ENCODE measurements at places on chromosomes 2 and 18. TPM values are rescaled to one million over a fixed set of nuclear protein-coding genes. Genes with fewer than 3 reads are reported as not detected.
A peak's percentile ranks its signal among the peaks of the same experiment; 100 is the strongest.

- DNase-seq: no peak
These were observed 34.7 kb upstream of the SNTG2 start for GRCh38 chr2:915979-916378.

GRCh38 chr2:53230691-53231090 lies 536.9 kb upstream of the CHAC2 start:
- DNase-seq: no peak

DNA sequence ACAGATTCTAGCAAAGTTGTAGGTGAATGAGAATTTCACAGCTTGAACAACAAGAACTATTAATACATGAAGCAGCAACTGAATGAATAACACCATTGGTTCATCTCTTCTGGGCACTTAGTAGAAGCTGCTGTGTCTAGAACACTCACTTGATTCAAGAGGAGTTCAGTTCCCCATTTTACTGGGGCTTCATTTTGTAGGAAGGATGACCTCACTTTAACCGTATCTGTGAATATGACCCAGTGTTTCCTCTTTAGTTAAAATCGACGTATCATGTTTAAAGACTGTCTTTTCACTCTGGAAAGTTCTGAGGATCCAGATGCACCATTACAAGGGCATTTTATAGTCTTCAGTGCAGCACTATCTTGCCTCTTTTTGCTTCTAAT lies 47.8 kb downstream of the LRRTM1 start:
- no peak for DNase-seq

- DNase-seq: no peak
These were observed 15.8 kb downstream of the INO80C start for GRCh38 chr18:35481960-35482366.

- no peak for DNase-seq
These were observed 60.0 kb downstream of the RBMS1 start for GRCh38 chr2:160433466-160434140.

Gene ANKRD29
- total RNA-seq: 0.50 TPM

GRCh38 chr2:179837408-179837807 lies 24.0 kb downstream of the ZNF385B start:
- DNase-seq: peak; percentile 23

Gene SLC23A3
- total RNA-seq: 0.90 TPM

DNA sequence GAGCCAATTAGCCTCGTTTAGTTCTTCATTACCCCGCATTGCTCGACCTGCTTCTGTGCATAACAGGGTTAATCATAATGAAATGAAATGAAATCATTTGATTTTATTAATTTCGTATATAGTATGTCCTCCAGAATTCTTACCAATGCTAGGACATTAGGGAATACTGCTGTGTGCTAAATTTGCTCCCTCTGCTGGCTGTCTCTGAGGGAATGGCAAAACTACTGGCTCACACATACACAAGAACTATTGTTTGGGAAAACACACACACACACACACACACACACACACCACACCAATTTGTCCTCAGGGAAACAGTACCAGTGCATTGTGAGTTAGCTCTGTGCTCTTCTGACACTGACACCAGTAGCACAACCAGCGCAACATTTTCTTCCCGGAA lies 273.3 kb upstream of the TCF4 start:
- peak; percentile 57 for DNase-seq

- no peak for DNase-seq
These were observed 111.6 kb upstream of the GCFC2 start for GRCh38 chr2:75822336-75822735.

DNA sequence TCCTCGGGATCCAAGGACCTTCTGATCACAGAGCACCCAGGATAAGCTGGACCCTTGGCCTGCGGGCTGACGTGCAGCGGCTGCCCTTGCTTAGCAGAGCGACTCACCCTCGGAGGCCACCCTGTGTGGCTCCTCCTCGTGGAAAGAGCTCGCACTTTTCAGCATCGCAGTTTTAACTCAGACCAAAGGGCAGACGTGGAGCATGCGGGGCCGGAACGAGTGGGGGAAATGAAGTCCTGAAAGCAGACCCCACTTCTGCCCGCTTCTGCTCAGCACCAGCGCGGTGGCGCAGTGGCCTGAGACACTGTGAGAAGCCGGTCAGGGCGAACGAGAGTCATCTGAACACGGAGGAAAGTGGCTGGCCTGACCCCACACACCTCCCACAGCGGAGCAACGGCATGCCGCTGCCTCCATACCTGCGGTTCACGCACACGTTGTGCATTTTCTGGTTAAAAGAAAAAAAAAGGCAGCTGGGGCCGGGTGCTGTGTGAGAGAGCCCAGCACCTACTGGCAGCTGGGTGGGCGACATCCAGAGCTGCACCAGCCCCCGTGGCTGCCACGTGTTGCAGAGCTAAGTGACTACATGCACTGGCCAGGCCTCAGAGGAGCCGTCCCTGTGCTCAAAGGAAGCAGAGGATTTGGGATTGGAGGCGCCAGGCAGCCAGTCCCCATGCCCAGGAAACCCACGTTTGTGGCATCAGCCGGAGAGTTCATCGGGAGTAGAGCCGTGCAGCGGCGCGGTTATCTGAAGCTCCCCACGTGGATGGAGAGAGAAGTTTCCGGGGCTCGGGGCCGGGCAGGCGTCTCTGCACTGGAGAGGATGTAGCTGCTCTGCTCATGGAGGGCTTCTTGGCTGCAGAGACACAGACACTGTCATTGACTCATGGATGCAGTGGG lies 89.7 kb downstream of the USP40 start:
- DNase-seq: no peak

DNA sequence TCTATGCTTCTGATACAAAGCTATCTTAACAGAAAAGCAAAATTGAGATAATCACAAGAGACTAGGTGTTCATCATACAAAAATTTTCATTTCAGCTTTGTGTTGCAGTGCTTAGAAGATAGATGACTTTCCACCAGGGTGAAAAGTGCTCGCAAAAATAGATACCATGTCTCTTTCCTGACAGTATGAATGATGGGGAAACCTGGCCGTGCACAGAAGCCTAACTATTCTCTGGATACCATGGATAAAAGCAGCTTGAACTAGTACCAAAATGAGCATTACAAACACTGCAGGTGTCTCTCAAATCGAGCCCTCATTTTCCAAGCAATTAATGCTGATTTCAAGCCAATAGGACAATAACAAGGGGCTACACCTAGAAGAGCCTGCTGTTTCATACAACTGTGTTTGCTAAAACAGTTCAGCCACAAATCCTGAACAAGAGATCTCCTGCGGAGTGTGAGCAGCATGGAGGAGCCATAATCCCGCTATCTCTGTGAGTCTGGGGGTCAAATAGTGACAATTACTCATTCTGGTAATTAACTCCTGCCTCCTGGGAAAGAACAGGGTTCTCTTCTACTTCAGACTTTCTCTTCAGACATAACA lies 507.6 kb downstream of the PID1 start:
- no peak for DNase-seq

Gene FBXO41
- total RNA-seq: 1.2 TPM

DNA sequence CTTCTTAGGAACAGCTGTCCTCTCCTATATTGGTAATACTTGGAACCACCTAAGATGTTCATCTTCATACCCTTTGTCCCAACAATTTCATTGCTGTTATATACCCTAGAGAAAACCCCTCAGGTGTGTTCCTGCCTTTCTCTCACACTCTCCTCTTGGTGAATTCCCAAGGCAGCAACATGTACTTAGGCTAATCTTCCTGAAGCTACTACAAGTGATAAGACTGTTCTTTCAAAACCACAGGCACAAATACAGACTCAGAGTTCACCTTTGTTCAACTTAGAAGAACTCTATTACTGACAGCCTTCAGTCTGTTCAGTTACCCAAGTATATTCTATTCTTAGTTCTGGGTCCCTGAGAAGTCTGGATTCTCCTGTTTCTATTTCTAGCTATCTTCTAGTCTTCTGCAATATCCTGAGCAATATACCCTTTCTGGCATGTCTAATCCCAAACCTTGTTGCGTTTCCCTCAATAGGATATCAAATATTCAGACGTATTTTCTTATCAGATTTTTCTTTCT lies 247.7 kb upstream of the STON1 start:
- no peak for DNase-seq

Gene TSGA10
- 1.4 TPM for total RNA-seq

DNA sequence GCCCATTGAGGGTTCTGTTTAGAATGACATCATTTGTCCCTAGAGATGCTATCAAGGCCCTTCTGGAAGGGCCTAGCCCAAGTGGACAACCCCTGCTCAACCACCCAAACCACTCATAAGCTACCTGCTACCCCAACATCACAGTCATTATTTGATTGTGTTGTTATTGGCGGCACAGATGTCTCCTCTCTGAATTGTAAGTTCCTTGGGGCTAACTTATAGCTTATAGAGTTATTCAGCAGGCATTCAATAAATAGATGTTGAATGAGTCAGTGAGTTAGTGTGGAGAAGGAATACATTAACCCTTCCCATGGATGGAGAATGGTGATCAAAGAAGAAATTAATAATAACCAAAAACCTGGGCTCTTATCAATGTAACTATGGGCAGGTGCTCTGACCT lies 80.0 kb downstream of the ACAA2 start:
- peak; percentile 6 for DNase-seq

Gene ECEL1
- not detected for total RNA-seq

DNA sequence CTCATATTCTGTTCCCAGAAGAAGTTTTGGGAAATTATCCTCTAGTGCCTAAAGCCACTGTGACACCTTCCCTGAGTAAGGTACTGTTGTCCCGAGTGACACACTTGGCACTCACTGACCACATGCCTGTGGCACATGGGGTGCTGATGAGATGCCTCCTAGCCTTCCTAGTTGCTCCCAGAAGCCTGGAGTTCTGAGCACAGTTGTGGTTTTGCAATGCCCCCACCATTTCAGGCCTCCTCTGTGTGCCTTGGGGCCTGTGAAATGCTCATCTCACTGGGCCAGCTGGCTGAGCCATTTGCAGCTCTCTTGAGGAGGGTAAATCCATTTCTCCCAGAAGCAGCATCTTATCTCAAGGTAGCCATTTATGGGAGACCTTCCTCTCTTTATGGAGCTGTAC lies 91.8 kb downstream of the DGKD start:
- DNase-seq: no peak

Gene CD8B2
- not detected for total RNA-seq

Gene GTF2A1L
- not detected for total RNA-seq

GRCh38 chr2:26325851-26326250 lies 20.1 kb upstream of the SELENOI start:
- DNase-seq: peak; percentile 55

Gene GALNT5
- 27.6 TPM for total RNA-seq

DNA sequence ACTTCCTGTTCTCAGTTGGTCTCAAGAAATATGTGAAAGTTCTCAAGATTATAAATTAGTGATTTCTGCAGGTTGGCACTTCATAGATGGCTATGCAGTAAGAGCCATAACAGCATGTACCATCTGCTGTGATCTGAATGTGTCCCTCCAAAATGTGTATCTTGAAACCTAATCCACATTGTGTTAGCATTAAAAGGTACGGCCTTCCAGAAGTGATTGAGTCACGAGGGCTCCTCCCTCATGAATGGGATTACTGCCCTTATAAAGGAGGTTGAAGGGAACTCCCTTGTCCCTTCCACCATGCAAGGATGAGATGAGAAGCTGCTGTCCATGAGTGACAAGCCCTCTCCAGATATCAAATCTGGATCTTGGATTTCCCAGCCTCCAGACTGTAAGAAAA lies 45.0 kb downstream of the METTL4 start:
- DNase-seq: no peak

GRCh38 chr2:239762655-239763269 lies 262.4 kb downstream of the NDUFA10 start:
- no peak for DNase-seq

Gene TNFRSF11A
- total RNA-seq: not detected

- no peak for DNase-seq
These were observed 240.3 kb downstream of the CDH7 start for GRCh38 chr18:65990944-65991708.

- no peak for DNase-seq
These were observed 71.6 kb downstream of the UBE2E3 start for GRCh38 chr2:181051861-181052522.

DNA sequence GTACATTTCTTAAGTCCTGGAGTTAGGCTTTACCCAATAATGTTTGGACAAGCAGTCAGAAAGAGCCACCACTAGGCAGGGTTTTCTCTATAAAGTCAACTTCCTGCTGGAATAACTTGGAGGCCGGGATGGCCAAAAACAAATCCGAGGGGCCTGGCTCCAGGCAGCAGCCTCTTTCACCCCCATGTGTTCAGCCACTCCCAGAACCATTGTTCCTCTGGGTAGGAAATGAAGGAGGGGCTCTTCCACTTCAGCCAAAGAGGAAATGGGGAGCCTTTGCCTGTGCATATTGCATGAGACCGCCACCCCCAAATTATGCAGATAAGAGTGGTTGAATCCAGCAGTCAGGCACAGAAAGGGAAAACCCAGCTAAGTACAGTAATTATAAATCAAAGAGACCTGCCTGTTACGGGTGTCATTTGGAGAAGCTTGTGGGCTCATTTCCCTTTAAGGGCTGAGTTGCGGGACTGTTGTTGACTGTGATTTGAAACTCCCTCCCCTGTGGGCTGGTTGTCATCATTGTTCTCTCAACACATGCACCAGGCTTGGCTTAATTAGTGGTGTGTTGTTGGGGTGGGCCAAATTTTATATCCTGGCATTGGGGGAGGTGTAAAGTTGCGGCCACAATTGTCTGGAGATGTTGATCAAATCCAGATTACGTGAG lies 212.8 kb upstream of the SOX11 start:
- DNase-seq: no peak

DNA sequence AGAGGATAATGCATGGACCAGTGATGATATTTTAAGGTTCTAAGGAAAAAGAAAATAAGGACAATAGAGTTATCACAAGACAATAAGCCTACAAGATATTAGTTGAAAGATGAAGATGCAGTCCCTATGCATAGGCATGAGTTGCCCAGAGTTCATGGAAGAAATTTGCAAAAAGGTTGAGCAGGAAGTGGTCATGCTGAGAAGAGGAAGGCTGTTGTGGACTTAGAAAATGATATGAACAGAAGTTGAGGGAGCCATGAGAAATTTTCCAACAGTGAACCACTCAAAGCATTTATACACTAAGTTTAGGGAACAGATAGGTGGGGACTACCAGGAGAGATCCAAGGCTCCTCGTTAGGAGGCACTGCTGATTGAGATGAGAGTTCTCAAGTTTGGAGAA lies 3.5 kb downstream of the OSBPL6 start:
- DNase-seq: no peak

GRCh38 chr2:122300758-122301157 lies 545.3 kb downstream of the TSN start:
- no peak for DNase-seq

Gene CXCR1
- not detected for total RNA-seq

Gene COBLL1
- 49.7 TPM for total RNA-seq

GRCh38 chr18:70431203-70431624 lies 142.4 kb downstream of the SOCS6 start:
- peak; percentile 59 for DNase-seq

GRCh38 chr2:175926272-175926671 lies 75.8 kb downstream of the LNPK start:
- DNase-seq: peak; percentile 89
